ENCODE measurements at places on chromosomes 11 and 22. TPM values are rescaled to one million over a fixed set of nuclear protein-coding genes. Genes with fewer than 3 reads are reported as not detected.

The UFD1 gene
- 147 TPM for total RNA-seq

The TRAF6 gene
- total RNA-seq: 4.9 TPM

The LRRC75B gene
- 11.7 TPM for total RNA-seq

The PSMD13 gene
- total RNA-seq: 235 TPM

The FERMT3 gene
- total RNA-seq: 5.9 TPM

- DNase-seq: no peak
Observed at GRCh38 chr11:8049084-8049483, 31.9 kb upstream of the TUB start.

DNA sequence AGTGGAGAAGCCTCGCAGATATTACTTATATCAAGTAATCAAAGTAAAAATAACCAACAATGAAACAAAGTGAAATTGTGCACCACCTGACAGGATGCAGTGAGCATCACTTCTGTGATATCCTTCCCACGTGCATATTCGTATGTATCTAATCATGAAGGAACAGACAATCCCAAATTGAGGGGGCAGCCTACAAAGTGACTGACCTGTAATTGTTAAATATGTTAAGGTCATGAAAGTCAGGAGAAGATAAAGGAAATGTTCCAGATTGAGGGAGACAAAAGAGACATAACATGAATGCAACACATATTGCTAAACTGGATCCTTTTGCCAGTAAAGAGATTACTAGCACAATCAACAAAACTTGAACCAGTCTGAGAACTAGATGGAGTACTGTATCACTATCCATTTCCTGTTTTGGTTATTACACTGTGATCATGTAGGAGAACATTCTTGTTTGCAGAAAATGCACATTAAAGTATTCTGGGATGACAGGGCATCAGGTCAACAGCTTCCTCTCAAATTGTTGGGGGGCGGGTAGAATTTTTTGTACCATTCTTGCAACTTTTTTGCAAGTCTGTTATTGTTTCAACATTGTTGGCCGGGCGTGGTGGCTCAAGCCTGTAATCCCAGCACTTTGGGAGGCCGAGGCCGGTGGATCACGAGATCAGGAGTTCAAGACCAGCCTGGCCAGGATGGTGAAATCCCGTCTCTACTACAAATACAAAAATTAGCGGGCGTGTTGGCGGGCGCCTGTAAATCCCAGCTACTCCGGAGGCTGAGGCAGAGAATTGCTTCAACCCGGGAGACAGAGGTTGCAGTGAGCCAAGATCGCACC is 2.0 kb downstream of the SBF2 start:
- no peak for DNase-seq

GRCh38 chr22:30020511-30020910 is 59.8 kb upstream of the HORMAD2 start:
- DNase-seq: no peak

GRCh38 chr22:21690401-21690801 is 24.6 kb downstream of the PPIL2 start:
- DNase-seq: no peak

GRCh38 chr11:121358760-121359159 is 66.2 kb downstream of the SC5D start:
- no peak for DNase-seq

GRCh38 chr11:26599425-26599824 is 27.4 kb upstream of the MUC15 start:
- DNase-seq: peak; percentile 49

DNA sequence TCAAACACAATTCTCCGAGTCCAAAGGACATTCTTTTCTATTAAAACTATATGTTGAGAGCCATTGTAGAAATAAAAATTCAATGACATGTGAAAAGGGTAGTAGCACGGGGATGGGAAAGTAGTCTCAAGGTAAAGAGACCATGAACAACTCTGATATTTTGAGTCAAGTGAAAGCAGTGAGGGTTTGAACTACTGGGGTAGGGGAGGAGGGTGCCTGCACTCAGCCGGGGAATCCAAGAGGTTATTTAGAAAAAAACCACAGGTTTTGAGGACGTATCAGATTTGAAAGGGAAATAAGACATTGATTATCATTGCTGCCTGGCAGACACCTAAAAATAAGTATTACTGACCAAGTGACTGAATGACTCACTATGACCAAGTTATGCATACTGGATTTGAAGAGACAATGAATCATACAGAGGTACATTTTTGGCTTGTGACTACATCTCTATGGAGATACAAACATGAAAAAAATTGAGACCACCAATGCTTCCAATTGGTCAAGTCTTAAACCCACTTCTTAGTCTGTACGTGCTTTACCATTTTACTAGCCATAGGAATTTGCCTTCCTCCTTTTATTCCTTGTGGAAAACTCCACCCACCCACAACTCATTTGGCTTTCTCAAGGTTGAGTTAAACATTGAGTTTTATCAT is 2.2 kb upstream of the OR52H1 start:
- DNase-seq: no peak

- DNase-seq: no peak
Observed at GRCh38 chr11:80280737-80281136, 839.9 kb upstream of the TENM4 start.

DNA sequence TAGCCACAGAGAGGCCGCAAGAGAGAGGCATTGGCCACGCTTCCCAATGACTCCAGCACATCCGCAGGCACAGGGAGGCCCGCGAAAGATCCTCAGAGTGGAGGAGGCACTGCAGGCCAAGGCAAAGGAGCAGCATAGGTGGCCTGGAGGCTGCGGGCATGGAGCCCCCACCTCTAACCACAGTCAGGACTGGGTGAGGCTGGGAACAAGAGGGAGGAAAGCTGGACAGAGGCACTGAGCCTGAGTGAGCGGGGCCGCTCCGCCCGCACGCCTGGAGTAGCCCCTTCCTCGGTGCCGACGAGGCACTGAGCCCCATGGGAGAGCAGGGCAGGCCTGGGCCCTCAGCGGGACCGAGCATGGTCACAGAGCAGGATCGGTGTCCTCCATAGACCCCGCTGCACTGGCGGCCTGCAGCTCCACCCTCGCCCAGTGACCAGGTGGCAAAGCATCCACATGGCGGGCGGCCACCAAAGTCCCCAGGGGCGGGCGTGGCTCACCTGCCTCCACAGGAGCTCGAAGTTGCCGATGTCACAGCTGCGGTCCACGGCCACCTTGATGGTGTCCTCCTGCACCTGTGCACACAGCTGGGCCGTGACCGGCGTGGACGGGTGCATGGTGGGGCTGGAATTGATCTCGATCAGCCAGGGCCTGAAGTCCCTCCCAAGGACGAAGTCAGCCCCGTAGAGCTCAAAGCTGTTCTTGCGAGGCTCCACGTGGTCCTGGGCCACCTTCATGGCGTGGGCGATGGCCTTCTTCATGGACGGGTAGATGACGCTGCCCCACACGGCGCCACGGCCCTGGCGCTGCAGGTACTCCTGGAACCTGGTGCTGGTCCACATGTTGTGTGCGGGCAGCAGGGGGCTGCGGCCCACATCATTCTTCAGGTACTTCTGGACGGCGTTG is 18.9 kb upstream of the IL17REL start:
- DNase-seq: no peak

GRCh38 chr11:75351791-75352587 is 528 bp upstream of the ARRB1 start:
- peak; percentile 74 for DNase-seq

DNA sequence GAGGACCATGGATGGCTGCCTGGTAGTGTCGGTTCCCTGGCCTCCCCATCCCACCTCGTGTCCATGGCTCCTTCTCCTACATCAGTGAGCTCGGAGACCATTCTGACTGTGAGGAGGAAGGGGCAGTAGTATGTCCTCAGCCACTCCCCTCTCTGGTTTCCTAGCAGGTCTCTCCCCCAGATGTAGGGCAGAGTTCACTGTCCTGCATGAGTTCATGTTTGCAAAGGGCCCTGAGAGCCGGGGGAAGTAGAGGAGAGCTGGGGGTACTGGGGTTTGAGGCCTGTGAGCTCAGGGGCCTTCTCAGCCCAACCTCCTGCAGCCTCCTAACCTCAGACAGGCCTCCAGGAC is 18.4 kb upstream of the ST3GAL4 start:
- no peak for DNase-seq

DNA sequence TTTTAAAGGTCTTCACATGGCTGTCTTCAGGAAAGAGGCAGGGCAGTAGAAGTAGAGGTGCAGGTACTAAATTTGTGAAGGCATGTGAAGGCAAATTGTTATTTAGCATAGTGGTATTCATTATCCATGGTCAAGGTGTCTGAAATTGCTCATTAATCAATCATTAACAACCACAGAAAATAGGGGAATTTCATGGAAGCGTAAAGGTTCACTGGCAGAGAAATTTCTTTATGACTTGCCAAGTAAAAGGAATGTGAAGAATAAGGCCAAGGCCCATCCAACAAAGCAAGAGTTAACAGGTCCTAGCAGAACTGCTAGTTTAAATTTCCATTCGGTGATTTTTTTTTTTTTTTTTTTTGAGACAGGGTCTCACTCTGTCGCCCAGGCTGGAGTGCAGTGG is 59.0 kb downstream of the RSF1 start:
- no peak for DNase-seq

- DNase-seq: no peak
Observed at GRCh38 chr22:28589102-28589750, 90.4 kb downstream of the TTC28 start.

Measured in HT-29 (cell line).